ENCODE measurements at places on chromosomes 11 and 22.

DNA sequence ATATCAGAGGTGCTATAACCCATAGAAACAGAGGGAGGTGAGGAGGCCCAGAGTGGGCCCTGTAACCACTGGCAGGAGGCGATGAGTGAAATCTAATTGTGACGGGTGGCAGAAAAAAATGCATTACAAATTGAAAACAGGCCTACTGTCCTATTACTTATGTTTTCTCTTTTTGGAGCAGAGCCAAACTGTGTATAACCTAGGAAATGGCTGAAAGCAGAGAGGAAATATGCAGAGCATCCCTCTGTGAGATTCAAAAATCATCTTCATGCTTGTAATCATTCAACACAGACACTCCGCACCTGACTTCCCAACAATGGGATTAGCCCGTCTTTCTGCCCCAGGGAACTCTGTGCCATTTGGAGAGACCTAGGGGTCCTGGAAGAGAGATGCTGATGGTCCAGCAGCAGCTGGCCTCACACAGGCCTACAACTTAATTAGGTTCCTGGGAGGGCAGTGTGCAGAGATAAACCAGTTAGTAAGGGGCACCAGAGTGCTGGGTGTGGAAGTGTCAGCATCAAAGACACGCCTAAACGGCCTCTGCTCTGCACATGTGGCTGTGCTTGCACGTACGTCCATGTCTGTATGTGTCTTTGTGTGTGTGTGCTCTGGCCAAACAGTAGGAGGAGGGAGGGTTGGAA is 41.8 kb downstream of the MAP6 start:
- DNase-seq: no peak

DNA sequence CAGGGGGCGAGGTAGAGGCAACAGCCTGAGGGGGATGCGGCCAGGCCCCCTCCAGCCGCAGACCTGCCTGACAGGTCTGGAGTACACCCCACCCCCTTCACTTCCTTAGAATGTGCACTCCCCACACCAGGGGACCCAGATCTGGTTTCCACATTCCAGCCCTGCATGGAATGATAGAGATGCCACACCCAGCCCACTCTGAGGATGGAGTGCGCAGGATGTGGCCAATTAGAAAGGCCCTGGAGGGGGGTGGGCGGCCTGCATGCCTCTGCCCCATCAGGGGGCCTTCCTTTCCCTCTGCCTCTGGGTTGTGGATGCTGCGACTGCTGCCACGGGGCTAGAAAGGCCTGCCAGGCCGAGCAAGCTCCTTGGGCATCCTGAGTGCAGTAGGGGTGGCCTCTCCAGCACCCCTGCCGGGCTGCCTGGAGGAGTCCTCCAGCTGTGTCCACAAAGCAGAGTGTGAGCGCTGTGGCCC is 28.2 kb upstream of the MGAT3 start:
- no peak for DNase-seq

- peak; percentile 82 for DNase-seq
Observed at GRCh38 chr22:32882774-32883530, 81.4 kb downstream of the TIMP3 start.

DNA sequence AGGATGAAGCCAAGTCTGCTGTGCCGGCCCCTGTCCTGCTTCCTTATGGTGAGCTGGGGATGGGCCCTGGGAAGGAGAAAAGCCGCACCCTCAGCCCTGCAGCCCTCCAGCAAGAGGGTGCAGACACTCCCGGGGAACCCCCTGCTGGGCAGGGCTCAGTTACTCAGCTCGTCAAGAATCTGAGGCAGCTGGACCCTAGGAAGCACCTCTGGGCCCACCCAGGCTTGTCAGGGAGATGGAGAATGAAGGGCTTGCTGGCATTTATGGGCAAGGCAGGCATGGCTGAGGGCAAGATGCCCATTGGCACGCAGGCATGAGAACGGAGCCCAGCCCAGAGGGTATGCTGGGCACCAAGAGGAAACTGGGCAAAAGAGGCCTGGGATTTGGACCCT is 12.9 kb downstream of the RELT start:
- no peak for DNase-seq

DNA sequence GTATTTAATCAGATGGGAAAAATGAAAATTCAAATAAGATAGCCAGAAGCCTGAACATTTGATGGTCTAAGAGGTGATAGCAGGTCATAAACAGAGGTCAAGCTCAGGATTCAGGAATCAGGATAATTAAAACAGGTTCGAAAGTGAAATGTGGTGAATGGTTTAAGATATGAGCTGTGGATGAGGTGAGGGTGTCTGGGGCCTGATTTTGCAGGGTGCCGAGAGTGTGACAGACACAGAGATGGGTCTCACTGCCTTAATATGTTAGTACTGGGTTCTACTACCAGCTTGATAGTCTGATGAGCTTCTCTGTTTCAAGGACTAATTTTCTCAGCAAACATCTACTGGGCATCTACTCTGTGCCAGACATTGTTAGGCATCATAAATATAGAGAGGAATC is 19.9 kb upstream of the EMSY start:
- no peak for DNase-seq

DNA sequence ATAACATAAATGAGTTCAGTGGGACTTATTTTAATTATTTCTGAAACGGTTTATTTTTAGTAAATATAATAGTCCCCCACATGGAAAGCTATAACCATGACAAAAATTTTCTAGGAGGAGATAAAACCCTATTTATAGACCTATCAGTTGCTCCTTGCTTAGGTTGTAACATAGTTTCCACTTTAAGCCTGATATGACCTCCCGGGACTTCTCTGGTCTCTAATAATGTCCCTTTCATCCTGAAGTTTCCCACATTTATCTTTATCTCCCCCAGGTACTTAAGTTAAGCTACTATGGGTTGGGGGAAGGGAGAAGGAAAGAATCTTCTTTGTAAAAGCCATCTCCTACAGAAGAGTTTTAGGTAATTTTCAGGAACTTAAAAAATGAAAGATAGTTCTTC is 117.7 kb downstream of the RBFOX2 start:
- no peak for DNase-seq

- no peak for DNase-seq
Observed at GRCh38 chr11:108906826-108907225, 242.0 kb downstream of the DDX10 start.

DNA sequence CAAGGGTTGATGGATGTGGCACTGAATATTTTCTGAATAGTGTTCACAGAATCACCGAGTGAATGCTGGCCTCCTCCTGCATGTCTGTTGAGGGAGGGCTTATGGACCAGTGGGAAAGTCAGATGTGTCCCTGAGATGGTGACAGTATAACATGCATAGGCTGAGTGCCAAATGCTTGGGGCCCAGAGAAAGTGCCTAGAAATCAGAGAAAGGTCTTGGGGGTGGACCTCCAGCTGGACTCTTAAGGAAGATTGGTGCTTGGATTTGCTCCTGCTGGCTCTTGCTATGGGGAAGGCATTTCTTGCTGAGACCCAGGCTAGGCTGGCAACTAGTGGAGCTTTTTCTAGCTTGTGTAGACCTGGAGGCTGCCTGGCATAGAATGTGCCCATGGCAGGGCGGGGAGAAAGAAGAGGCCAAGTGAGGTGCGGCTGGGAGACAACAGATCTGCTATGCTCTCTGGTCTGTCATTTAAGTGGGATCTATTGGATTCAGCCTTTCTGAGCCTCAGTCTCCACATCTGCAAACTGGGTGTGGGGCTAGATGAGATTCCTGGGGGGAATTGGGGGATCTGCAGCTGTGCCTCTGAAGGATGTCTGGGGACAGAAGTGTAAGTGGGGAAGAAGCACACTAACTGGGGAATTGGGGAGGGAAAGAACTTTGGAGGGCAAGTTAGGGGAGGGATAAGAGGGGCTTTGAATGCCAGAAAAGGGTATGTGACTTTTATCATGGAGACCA is 27.4 kb downstream of the ZNRF3 start:
- no peak for DNase-seq

DNA sequence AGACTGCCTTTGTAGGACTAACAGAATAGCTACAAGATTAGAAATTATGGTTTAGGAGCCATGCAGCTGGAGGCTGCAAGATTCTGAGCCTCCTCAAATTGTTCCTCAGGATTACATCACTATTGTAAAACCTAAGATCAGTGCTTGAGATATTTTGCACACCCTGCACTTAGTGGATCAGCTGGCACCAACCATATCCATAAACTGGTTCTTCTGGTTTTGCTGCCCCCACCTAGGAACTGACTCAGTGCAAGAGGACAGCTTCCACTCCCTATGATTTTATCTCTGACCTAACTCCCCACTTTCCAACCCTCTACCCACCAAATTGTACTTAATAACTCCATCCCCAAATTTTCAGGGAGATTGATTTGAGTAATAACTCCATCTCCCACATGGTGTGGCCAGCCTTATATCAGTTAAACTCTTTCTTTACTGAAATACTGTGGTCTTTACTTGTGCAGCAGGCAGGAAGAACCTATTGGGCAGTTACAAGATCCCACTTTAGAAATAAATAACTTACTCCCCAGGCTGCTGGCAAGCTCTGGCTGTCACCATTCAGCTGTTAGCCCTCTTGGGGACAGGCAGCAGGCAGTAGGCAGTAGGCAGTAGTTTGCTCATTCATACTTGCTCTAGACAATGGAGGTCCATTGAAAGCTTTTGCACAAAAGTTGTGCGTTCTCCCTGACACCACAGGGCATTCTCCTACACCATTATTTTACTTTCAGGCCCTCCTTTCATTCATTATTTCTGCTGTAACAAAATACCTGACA is 119.0 kb downstream of the SLC17A6 start:
- DNase-seq: no peak

DNA sequence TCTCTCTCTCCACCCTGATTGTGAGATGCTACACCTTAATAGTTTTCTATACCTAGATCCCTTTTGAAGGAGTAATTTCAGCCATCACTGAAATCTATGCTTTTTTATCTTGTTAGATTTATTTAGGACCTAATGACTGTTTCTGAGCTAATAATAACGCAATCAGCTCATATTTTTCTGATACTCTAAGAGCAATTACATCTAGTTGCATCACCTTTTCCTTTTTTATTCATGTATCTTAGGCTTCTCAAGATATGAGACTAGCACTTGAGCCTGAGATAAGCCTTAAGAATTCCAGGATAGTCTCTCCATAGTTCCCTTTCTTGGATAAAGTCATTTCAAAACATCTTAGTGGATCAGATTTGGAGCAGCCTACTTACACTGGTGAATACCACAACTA is 25.1 kb upstream of the CAVIN3 start:
- DNase-seq: no peak

DNA sequence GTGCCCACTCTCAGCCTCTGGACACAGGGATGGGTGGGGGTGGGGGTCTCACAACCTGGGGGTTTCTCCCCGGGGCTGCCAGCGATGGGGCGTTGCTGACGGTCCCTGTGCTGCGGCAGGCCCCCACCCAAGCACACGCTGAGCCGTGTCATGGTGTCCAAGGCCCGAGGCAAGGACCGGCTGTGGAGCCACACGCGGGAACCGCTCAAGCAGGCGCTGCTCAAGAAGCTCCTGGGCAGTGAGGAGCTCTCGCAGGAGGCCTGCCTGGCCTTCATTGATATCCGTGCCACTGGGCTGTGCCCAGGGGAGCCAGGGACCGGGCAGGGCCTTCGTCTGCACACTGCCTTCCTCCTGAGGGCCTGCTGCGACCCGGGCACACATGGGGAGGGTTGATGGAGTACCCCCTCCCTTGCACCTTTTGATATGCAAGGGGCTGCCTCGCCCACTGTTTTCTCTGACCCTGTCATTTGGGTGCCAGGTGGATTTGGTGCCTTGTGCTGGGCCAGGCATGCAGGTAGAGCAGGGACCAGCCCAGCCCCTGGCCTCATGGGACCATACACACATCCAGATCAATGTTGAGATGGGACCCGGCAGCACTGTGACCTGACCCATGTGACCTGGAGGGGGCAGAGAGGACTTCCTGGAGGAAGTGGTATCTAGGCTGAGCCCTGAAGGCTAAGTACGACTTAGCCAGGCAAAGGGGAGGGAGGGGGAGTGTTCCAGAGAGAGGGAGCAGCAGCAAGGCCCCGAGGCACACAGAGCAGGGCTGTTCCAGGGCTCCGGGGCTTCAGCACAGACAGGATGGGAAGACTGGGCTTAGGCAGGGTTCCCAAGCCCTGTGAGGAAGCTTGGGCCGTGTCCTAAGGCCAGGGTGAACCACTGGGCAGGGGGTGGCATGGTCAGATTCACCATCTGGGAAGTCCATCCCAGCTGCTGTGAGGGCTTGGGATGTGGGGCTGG is 75.2 kb downstream of the MYO7A start:
- no peak for DNase-seq

GRCh38 chr22:40680819-40681183 is 1.5 kb downstream of the MCHR1 start:
- DNase-seq: no peak
